ENCODE measurements at places on chromosomes 12 and 14. TPM values are rescaled to one million over a fixed set of nuclear protein-coding genes. Genes with fewer than 3 reads are reported as not detected.

DNA sequence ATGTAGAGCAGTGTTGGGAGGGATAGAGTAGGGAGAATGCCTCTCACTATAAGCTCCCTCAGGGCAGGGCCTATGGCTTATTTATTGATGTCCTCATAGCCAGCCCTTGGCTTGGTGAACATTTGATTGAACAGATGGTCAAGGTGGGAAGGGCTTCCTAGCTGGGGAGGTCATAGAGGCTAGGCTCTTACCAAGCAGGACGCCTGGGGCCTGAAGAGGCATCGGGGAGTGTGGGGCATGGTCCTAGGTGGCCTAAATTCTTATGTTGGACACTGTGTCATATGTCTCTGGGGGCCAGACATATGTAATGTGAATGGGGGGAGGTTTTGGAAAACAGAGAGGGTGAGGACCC, 17.9 kb upstream of the KRT86 start:
- no peak for DNase-seq

- DNase-seq, result no peak
Measured at GRCh38 chr12:106228320-106228710, 19.5 kb downstream of the CKAP4 start.

SDR9C7 gene
- not detected for total RNA-seq

GRCh38 chr12:102033991-102034745, 27.6 kb downstream of the WASHC3 start:
- DNase-seq, result no peak

DNA sequence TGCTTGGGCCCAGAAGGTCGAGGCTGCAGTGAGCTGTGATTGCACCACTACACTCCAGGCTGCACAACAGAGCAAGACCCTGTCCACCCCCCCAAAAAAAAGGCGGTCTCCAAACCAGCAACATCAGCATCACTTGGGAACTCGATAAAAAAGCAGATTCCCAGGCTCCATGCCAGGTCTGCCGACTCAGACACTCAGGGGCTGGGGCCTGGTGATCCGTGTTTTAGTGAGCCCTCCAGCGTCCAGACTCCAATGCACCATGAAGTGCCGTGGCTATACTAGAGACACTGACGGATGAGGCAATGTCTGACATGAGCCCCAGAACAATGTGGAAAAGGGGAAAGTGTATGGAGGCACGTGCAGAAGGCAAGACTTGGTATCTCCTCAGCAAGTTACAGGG, 28.8 kb downstream of the SCARB1 start:
- peak; percentile 39 for DNase-seq

ACACB gene
- total RNA-seq, result 150 TPM

LRRC74A gene
- total RNA-seq, result not detected

- no peak for DNase-seq
Measured at GRCh38 chr12:2268471-2269286, 215.9 kb downstream of the CACNA1C start.

JPH4 gene
- 0.24 TPM for total RNA-seq

DNA sequence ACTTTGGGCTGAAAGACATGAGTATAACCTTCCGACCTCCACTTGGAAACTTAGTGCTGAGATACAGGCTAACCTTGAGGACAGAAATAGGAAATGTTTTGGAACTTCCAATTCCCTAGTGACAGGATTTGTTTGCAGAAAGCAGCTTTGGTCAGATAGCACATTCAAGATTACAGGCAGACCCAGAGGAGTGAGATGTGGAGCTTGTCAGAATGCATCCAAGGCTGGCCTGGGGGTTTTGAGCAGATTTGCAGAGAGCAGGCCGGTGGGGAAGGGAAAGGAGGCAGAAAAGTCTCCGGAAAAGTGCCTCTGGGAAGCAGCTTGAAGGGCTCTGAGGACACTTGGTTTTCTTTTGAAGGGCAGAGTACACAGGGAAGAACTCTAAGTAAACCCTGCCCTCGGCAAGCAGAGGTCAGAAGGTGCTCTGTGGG, 180.3 kb downstream of the ETV6 start:
- DNase-seq, result no peak

- DNase-seq, result no peak
Measured at GRCh38 chr14:94153750-94154342, 20.3 kb upstream of the PPP4R4 start.

GRCh38 chr14:98298481-98299244, 973.3 kb downstream of the BCL11B start:
- DNase-seq, result no peak

DNA sequence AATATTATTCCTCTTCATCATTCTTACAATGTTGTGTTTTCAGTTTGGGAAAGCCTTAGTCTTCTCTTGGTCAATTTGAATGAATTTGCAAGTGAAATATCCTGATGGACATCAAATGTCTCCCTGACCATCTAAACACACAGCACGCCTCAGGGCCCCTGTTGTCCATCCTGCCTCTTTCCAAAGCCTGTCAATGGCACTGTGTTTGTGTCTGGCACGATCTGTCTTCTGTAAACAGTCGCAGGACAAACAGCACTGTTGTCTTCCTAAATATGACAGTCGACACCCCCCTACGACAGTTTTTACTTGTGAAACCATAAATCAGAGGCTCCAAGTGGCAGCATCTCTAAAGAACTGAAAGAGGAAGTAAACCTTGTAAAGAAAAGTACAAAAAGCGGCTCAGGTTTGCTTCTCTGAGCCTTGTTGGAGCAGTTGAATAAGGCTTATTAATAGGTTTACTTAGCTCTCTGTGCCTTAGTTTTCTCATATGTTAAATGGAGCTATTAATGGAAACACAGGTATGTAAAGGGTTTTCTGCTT, 285.8 kb downstream of the NRXN3 start:
- no peak for DNase-seq

GRCh38 chr14:75521415-75522199, 662 bp upstream of the BATF start:
- no peak for DNase-seq

DNA sequence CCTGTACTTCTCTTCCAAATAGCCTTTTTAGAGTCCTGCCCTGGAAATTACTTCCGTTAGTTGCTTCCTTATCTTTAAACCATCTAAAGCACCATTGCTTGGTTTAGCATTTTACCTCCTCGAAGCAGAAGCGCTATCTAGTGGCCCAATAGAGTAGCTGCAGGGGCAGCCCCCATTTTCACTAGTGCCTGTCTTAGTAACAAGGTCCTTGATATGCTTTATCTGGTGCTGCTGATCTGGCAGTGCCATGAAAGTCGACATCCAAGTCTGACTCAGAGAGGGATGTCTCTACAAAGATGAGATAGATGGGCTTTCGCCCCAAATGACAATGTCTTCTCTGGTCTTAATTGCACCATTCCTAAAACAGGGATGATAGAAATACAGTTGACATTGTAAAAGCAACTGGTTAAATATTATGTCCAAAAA, 25.0 kb upstream of the CIT start:
- DNase-seq, result no peak

- no peak for DNase-seq
Measured at GRCh38 chr14:55976219-55976618, 142.0 kb upstream of the PELI2 start.

TRIM9 gene
- 0.62 TPM for total RNA-seq
